ENCODE measurements at places on chromosomes 13 and 19.

- no peak for DNase-seq
These were observed 441.1 kb upstream of the HTR2A start for GRCh38 chr13:47337781-47338507.

DNA sequence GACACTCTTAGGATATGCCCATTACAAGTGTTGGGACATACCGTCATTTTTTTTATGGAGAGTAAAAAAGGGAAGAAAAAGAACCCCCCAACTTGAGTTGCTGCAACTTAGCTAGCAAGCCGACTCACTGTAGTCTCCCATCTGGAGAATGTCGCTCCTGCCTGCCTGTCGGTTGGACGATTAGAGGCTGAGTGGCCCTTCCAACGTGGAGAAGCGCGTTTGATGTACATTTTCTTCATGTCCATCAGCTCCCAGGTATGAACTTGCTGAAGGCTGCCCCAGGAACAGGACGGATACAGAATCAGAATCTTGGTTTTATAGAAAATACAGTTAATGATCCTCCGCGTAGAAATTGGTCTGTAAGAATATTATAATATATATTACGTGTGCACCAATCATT lies 189.0 kb upstream of the SOX1 start:
- DNase-seq: no peak

DNA sequence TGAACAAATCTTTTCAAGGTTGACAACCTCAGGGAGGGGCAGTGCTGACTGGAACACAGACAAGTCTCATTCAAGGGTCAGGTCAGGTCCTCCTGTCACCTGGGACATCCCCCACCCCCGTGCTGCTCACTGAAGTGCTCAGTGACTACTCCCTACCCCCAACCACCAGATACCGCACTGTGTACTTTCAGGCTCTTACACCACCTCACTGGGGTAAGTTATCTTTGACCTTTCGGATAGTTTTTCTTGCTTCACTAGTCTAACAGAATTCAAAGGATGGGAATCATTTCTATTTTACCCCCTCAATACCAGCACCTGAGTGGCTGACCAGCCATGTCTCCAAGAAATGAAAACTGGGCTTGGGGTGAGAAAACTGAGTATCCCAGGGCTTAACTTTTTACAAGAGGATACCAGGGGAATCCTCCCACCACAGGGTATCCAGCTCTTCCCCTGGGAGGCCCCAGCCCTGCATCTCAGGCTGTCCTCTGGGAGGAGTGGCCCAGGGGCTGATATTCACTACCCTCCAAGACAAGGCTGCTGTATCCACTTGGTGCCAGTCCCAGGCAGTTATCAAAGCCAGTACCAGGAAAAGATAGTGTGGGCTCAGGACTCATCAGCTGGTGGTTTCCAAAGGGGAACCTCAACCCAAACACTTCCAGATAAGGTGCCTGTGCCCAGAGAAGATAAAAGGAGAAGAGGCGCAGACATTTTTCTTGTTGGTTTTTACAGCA lies 2.1 kb downstream of the ZNF563 start:
- no peak for DNase-seq

DNA sequence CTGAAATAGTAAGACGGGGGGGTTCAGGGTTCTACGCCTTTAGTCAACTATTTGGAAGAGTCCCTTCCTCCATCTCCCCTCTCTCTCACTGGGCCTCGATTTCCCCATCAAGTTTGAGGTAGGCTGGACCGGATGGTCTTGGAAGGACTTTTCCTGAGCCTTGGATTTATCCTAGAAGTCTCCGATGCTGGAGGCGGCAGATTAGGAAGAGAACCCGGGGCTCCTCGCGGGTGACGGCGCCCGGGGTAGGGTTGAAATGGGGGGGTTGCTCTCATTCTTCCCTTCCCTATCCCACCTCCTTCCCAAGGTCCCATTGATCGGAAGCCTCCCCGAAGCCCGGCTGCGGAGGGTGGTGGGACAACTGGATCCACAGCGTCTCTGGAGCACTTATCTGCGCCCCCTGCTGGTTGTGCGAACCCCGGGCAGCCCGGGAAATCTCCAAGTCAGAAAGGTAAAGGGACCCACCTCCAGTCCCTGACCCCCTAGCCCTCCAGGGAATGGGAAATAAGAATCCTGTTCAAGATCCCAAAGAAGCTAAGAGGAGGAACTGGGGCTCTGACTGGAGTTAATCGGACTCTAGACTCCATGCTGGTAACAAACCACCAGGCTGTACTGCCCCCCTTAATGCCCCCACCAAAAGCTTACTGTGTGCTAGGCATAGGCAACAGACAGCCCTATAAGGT lies 781 bp downstream of the QPCTL start:
- peak; percentile 48 for DNase-seq

GRCh38 chr13:44790289-44790688 lies 199.0 kb downstream of the NUFIP1 start:
- DNase-seq: no peak

GRCh38 chr13:96816874-96817273 lies 177.4 kb downstream of the OXGR1 start:
- DNase-seq: no peak

- DNase-seq: no peak
These were observed 328.7 kb downstream of the SPRY2 start for GRCh38 chr13:80012251-80012650.

DNA sequence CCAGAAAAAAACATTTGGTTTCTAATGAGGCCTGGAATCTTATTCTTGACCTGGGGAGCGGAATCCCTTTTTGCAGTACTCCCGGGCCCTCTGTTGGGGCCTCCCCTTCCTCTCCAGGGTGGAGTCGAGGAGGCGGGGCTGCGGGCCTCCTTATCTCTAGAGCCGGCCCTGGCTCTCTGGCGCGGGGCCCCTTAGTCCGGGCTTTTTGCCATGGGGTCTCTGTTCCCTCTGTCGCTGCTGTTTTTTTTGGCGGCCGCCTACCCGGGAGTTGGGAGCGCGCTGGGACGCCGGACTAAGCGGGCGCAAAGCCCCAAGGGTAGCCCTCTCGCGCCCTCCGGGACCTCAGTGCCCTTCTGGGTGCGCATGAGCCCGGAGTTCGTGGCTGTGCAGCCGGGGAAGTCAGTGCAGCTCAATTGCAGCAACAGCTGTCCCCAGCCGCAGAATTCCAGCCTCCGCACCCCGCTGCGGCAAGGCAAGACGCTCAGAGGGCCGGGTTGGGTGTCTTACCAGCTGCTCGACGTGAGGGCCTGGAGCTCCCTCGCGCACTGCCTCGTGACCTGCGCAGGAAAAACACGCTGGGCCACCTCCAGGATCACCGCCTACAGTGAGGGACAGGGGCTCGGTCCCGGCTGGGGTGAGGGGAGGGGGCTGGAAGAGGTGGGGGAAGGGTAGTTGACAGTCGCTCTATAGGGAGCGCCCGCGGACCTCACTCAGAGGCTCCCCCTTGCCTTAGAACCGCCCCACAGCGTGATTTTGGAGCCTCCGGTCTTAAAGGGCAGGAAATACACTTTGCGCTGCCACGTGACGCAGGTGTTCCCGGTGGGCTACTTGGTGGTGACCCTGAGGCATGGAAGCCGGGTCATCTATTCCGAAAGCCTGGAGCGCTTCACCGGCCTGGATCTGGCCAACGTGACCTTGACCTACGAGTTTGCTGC lies at the start of gene ICAM4:
TSS of gene ICAM4 (plus strand) at position 153 of the 935 bp plus-strand sequence. CDS start at position 211, 58 bp downstream.
- DNase-seq: no peak

DNA sequence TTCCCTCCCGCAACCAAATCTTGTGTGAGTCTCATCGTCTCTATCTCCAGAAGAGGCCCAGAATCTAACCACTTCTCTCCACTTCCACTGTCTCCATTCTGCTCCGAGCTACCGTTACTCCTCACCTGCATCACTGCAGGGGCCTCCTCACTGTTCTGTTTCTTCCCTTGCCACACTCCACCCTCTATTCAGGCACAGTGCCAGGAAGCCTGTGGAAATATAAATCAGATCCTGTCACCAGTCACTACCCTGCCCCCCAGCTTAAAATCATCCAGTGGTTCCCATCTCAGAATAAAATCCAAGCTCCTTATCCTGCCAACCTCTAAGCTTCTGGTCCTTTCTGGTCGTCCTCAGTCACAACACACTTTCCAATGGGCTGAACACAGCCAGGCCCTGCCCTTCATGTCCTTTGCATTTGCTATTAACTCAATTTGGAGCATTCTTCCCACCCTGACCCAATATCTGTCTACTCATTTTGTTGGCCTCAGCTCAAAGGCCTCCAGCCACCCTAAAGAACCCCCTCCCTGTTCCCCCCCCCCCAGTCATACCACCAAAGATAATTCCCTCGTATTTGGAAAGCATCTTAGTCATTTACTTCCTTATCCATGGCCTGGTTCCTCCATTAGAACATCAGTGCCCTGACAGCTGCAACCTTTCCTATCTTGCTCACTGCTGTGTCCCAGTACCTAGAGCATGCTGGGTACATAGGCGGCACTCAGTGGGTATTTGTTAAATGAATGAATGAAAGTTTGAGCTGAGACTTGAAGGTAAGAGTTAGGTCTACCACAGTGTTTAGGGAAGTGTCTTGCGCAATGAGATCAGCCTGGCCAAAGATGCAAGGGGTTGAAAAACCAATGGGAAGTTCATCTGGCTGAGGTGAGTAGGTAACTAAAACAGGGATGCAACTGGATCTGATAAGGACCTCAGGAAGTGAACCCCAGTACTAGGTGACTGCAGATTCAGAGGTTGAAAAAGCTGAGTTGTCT lies 24.4 kb downstream of the ZNF175 start:
- no peak for DNase-seq

DNA sequence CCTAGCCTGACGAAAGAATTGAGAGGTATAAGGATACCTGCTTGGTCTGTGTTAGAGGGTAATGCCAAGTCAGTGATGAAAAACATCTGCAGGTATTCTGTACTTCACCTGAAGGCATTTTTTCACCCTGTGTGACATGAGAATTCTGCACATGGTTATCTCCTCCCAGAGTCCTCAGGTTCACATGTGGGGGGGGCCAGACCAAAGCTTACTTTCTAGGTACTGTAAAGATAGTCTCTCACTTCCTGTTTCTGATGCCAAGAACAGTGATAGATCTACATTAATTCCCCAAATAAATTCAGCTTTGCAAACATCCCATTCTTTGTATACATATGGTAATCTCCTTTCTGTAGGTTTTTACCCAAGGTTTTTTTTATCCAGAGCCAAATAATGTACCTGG lies 53.4 kb downstream of the GPC6 start:
- DNase-seq: no peak

GRCh38 chr19:42111384-42111783 lies 20.9 kb downstream of the POU2F2 start:
- DNase-seq: no peak

DNA sequence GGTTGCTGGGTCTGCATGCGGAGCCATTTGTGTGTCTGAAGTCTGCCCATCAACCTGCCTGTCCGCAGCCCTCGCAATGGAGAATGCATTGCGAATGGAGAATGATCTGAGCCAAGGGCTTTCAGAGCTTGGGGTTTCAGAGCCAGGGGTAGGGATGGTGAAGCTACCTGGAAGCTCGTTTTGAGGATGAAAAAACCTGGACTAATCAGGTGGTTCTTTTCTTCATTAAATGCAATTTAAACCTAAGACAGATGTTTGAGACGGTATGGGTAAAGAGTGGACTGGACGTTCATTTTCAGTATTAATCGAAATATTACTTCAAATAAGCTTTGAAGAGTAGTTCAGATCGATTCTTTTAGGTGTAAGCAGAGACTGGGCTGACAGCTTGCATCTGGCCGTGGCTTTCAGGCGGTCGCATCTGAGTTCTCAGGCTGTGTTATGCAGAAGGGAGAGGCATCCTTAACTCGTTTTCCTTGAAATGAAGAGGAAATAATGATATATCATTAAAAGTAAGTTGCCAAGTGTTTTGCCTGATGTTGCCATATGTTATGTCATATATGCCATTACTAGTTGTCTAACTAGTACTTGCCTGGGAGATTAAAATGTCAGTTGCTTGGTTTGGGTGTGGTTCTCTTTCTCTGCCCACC lies 801 bp downstream of the MCF2L start:
- no peak for DNase-seq
